ENCODE measurements at places on chromosomes 11 and 22. TPM values are rescaled to one million over a fixed set of nuclear protein-coding genes. Genes with fewer than 3 reads are reported as not detected.

DNA sequence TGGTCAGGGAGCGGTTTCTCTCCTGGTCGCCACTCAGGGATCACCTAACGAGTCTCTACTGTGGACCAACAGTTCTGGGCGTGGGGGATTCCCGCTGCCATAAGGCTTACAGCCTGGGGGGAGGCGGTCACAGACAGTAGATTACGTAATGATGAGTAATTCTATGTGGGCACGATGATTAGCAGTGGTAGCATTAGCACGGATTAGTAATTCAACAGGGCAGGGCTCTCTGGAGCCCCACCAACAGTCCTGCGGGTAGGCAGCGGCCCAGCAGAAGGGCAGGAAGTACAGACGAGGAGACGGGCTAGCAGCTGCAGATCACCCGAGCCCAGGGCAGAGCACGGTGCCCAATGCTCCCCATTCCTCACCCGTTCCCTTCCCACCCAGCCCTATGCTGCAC, 3.6 kb downstream of the SHISAL1 start:
- no peak for DNase-seq

- DNase-seq = no peak
Observed at GRCh38 chr22:49799431-49800075, 28.1 kb downstream of the BRD1 start.

DNA sequence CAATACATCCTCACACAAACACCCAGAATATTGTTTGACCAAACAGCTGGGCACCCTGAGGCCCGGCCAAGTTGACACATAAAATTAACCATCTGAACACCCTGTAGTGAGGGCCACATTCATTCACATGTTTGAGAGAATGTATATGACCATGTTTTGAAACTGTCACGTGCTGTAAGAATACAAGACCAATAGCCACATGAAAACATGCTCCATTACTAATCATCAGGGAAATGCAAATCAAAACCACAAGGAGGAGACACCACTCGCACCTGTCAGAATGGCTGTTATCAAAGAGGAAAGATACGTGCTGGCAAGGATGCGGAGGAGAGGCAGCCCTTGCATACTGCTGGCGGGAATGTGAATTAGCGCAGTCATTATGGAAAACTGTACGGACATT, 38.3 kb upstream of the IGSF9B start:
- DNase-seq = no peak

- DNase-seq = no peak
Observed at GRCh38 chr22:33513388-33514338, 406.6 kb downstream of the LARGE1 start.

The AGBL2 gene
- not detected for total RNA-seq
